Airway epithelial cell (primary cell): ENCODE measurements at places on chromosomes 6 and 20. TPM values are rescaled to one million over a fixed set of nuclear protein-coding genes. Genes with fewer than 3 reads are reported as not detected.

Gene ENPP4
- 0.28 and 0.56 TPM in 2 replicates for total RNA-seq

Gene HEY2
- 0.60 and 0.78 TPM in 2 replicates for total RNA-seq

Gene RFX6
- total RNA-seq: not detected in 2 replicates

Gene PTK7
- 84.4 and 112 TPM in 2 replicates for total RNA-seq

Gene TRIM10
- not detected in 2 replicates for total RNA-seq

Gene ADGRF4
- 13.7 and 18.3 TPM in 2 replicates for total RNA-seq

Gene FAM162B
- total RNA-seq: 0.14 TPM in 1 of 2 replicates, not detected in the other

Gene PACSIN1
- not detected in 2 replicates for total RNA-seq

Gene FAM83B
- 35.7 and 48.0 TPM in 2 replicates for total RNA-seq

Gene TM9SF4
- total RNA-seq: 25.7 and 38.2 TPM in 2 replicates

Gene LHFPL5
- 0.21 TPM in 1 of 2 replicates, not detected in the other for total RNA-seq

Gene ZNF334
- total RNA-seq: 1.3 and 2.0 TPM in 2 replicates

Gene TP53TG5
- not detected in 2 replicates for total RNA-seq
